Stimulated activated naive CD8-positive, alpha-beta T cell treated with anti-CD3 and anti-CD28 coated beads, Interleukin-15, Interleukin-2, amounts not matched to agents 100 U/mL and 50 U/mL, for 24 hours (primary cell): ENCODE measurements at places on chromosomes 7 and 10.

DNA sequence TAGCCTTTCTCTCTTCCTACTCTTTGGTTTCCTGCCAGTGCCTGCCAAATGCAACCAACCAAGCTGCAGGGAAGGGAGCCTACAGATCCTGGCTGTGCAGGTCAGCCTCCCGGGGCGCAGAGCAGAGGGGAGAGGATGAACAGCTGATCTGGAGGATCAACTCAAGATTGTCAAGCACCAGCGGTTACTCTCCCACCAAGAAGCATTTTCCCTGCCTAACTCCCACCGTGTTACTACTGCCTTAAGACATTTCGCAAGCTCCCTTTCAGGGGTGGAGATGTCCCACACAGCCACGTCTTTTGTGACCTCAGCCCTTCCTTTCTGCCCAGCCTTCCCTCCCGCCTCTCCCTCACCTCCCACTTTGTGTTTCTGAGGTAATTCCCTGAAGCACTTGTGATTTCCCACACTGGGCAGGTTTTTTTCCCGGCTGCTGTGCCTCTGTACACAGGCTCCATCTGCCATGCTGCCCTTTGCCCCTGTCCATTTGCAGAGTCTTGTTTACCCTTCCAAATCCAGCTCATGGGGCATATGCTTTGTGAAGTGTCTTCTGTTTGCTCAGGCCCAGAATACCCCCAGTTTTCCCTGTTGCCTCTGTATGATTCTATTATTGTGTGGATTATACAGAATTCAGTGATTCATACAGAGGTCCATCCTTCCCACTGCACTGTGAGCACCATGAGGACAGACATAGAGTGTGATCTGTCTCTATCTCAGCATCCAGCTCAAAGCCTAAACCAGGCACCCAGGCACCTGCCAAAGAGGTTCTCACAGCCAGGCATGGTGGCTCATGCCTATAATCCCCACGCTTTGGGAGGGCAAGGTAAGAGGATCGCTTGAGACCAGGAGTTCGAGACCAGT is 40.9 kb upstream of the PAPSS2 start:
- no peak for DNase-seq

DNA sequence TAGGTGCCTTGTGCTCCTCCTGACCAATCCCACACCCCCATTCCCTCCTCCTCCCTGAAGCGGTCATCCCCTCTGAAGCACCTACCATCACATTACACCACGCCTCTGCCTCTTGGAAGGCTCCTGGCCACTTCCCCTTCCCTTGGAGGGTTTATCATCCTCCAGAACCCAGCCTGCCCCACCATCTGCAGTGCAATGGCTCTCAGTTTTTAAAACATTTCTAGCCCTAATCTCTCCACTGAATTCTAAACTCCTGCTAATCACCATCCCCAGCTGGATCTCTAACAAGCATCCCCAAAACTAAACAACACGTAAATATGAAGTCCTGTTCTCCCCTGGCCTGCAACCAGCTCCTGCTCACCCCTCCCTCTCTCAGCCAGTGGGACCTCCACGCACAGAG is 70.6 kb downstream of the PIP4K2A start:
- no peak for DNase-seq

- peak; percentile 3 for DNase-seq
These were observed 384 bp upstream of the TMEM229A start for GRCh38 chr7:124033095-124033806.

DNA sequence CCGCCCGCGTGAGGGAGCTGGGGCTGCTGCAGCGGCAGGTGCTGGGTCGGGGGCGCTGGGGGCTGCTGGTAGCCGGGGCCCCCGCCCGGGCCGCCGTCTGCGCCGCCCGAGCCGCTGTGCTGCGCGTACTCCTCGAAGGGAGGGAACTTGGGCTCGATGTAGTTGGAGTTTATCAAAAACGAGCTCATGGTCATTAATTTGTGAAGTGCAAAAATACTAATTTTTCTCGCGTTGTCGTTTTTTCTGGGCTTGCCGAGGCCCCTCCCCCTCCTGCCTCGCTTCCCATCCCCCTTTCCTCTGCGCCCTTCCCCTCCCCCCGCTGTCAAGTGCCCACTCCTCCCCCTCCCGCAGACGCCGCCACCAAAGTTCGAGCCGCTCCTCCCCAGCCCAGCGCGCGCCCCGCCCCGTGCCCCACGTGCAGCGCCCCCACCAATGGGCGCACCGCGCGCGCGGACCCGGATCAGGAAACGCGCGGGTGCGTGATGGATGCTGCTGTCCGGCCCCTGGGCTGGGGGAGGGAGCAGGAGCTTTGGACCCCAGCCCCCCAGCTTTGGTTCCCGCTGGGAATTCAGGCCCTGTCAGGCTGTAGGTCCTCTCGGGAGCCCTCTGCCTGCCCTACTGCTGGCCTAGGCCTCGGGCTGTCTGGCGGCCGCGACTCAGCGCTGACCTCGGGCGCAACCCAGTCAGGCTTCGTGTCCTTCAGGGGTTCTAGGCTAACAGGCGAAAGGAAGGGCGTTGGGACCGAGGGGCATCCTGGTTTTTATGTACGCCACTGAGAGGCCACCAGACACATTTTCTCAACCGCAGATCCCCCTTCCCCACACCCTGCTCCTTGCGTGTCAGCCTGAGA is at the start of gene HOXA4:
TSS of gene HOXA4 (minus strand) at position 218 of the 850 bp plus-strand sequence. CDS start at position 194, 24 bp downstream.
- peak; percentile 81 for DNase-seq

GRCh38 chr10:21318540-21319167 is 206.8 kb downstream of the SKIDA1 start:
- no peak for DNase-seq

DNA sequence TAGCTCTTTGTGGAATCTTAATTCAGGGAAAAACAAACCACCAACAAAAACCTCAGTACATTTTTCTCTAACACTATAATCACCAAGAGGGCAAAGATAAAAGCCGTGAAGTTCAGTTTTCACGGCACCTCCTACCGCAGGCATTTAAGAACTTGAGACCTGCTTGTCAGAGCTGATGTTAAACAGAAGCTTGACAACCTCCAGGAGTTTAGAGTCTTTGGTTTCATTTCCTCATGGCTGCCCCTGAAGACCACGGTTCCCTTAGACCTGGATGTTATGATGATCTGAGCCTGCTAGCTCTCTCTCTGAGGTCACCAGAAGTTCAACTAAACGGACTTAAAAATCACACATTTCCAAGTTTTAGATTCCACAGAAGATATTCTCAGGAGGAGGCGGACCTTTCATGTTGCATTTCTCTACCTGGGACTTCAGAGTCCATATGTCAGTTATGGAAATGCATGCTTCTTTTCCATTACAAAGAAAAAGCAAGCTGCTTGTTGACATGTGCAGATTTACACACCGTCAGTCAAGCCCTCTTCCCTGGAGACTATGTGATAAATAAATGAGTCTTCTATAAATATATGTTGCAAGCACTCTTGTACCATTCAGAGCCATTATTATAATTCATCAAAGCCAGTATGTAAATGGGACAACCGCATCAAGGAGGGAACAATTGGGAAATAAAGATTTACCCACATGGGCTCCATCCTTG is 258.0 kb downstream of the GFRA1 start:
- no peak for DNase-seq

DNA sequence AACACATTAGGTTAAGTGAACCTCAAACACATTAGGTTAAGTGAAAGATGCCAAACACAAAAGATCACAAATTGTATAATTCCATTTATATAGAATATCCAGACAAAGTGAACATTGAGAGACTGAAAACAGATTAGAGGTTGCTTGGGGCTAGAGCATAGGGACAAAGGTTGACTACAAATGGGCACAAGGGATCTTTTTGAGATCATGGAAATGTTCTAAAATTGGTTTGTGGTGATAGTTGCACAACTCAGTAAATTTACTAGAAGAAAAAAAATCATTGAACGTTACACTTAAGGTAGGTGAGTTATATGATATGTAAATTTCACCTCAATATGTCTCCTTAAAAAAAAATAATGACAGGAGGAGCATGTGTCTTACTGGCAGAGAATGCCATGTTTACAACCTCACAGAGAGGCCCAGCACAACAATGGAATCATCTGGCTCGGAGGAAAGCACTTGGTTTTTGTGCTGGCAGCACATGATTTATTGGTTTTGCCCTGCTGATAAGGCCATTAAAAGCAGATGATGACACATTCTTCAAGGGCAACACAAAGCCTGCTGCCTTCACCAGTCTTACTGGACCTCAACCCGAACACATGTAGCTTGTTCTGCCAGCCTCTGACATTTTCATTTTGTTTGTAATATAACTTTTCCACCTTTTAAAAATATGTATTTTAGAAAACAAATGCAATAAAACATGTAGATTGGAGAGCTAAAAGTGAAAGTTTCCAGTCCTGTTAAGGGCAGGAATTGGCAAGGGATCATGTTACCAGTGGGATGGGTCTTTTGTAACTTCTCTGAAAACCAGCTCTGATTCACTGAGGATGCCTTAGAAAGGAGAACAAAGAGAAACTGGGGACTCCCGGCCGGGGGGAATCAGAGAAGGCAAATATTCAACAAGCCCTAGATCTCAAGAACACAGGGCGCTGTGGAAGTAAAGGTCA is 11.9 kb upstream of the LMOD2 start:
- DNase-seq, result no peak

- DNase-seq, result no peak
These were observed 2.9 kb upstream of the FGL2 start for GRCh38 chr7:77202481-77202976.

DNA sequence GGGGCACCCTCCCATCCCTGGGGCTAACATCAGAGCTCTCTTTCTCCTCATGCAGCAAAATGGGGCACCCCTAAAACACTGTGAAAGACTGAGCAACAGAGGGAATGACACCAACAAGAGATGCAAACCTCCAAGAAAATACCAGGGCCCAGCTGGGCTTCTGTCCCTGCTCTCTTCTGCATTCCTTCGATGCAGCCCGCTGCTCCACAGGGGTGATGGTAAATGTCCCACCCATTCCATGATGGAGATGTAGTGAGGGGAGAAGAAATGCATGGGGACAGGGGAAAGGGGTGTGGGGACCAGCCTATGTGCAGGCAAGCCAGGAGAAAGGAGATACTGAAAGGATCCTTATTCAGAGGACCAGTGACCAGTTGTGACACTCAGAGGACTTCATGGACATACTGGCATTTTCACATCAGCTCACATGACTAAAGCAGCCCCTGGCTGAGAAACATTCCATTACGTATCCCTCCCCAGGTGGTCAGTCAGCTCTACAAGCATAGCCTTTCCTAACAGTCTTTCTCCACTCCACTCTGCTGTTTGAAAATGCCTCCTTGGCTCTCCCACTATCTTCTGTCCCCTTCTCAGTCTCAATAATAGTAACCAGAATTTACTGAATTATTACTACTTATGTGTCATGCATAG is 13.3 kb downstream of the SORBS1 start:
- no peak for DNase-seq

- no peak for DNase-seq
These were observed 97.0 kb upstream of the ODAD2 start for GRCh38 chr10:28095791-28096378.

DNA sequence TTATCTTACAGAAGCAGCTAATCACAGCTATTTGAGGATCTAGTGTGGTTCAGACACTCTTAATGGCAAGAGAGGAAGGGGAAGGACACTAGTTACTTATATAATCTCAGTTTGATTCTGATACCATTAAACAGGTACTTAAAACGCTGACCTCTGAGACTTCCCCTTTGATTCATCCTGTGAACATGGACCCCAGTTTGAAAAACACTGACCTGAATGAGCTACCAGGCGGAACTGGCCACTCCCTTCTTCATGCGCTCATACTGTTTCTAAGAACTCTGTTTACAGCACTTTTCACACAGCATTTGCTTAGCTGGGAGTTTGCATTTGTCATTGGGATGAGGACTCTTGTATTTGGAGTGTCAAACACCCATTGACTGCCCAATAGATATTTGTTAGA is 45.7 kb downstream of the BEND7 start:
- no peak for DNase-seq

GRCh38 chr7:64736575-64736974 is 57.7 kb upstream of the ZNF138 start:
- DNase-seq, result no peak

- no peak for DNase-seq
These were observed 155.1 kb downstream of the OR13A1 start for GRCh38 chr10:45160271-45160670.

GRCh38 chr7:1219498-1219897 is 13.2 kb upstream of the UNCX start:
- no peak for DNase-seq

GRCh38 chr7:50069613-50070012 is 23.4 kb downstream of the ZPBP start:
- peak; percentile 46 for DNase-seq

- peak; percentile 53 for DNase-seq
These were observed 99.7 kb upstream of the PPIF start for GRCh38 chr10:79247373-79248137.

GRCh38 chr10:106440355-106440754 is 724.2 kb downstream of the SORCS1 start:
- DNase-seq, result no peak

- peak; percentile 4 for DNase-seq
These were observed 1.3 kb downstream of the ITPRIP start for GRCh38 chr10:104336821-104337467.
